ENCODE measurements at places on chromosomes 2 and 18. TPM values are rescaled to one million over a fixed set of nuclear protein-coding genes. Genes with fewer than 3 reads are reported as not detected.
A peak's percentile ranks its signal among the peaks of the same experiment; 100 is the strongest.

DNA sequence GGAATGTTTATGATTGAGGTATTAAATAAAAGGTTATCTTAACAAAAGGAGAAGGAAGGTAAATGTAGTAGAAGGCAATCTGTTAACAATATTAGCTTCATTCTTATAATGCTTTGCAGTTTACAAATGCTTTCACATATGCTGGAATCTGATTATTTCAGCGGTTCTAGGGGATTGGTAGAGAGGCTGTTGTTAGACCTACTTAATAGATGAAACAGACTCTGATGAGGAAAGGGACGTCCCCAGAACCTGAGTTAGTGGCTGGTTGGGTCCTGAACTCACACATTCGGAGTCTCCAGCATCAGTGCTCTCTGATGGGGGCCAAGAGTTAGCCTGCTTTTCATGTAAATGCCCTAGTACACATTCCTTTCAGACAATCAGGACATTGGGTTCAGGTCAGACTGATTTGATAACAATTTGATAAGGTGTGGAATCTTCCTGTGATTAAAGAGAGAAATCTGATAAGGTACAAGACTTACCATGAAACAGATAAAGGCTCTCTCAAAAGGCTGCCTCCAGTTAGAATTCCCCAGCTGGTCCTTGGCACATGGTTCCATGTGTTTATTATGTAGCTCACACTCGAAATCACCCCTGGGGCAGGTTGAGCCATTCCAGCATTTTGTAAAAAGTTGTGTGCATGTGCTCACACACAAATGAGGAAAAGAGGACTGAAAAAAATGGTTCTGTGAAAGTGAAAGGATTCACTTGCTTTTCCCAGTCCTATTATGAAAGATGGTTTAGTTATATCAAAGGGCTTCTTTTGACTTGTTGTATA, 103.1 kb downstream of the GPD2 start:
- no peaks in the 10 kb centered on the region for H3K36me3 ChIP-seq
- H3K27me3 ChIP-seq, result no peaks in the 10 kb centered on the region
- H3K4me1 ChIP-seq, result no peaks in the 10 kb centered on the region
- H3K27ac ChIP-seq, result no peak overlapping the region
- H3K4me3 ChIP-seq, result no peak overlapping the region
- DNase-seq, result no peak

COL6A3 gene
- polyA plus RNA-seq, result 0.01 TPM

NT5C1B gene
- not detected for polyA plus RNA-seq

GRCh38 chr2:241125626-241126025, 23.5 kb upstream of the MTERF4 start:
- H3K27me3 ChIP-seq, result no peaks in the 10 kb centered on the region
- no peaks in the 10 kb centered on the region for H3K4me1 ChIP-seq
- DNase-seq, result no peak
- no peak overlapping the region for H3K27ac ChIP-seq
- no peak overlapping the region for H3K4me3 ChIP-seq

GRCh38 chr2:128366713-128367511, 48.2 kb upstream of the HS6ST1 start:
- no peak overlapping the region for H3K27ac ChIP-seq
- peaks cover 12% of the 10 kb centered on the region for H3K4me1 ChIP-seq
- peaks cover 30% of the 10 kb centered on the region for H3K27me3 ChIP-seq
- H3K36me3 ChIP-seq, result no peaks in the 10 kb centered on the region
- no peak overlapping the region for H3K4me3 ChIP-seq
- DNase-seq, result no peak

DBI gene
- polyA plus RNA-seq, result 331 TPM

GRCh38 chr18:61833387-61833786, 59.4 kb downstream of the RNF152 start:
- H3K27me3 ChIP-seq, result no peaks in the 10 kb centered on the region
- no peak for DNase-seq
- no peak overlapping the region for H3K4me3 ChIP-seq

- no peak overlapping the region for H3K4me3 ChIP-seq
- H3K4me1 ChIP-seq, result no peaks in the 10 kb centered on the region
- DNase-seq, result no peak
- no peak overlapping the region for H3K27ac ChIP-seq
- no peaks in the 10 kb centered on the region for H3K36me3 ChIP-seq
Observed at GRCh38 chr18:43870626-43871025, 593.3 kb upstream of the SYT4 start.

GRCh38 chr2:47277187-47277586, 122.1 kb upstream of the STPG4 start:
- no peak overlapping the region for H3K27ac ChIP-seq
- no peaks in the 10 kb centered on the region for H3K36me3 ChIP-seq
- no peak overlapping the region for H3K4me3 ChIP-seq
- DNase-seq, result no peak

DNA sequence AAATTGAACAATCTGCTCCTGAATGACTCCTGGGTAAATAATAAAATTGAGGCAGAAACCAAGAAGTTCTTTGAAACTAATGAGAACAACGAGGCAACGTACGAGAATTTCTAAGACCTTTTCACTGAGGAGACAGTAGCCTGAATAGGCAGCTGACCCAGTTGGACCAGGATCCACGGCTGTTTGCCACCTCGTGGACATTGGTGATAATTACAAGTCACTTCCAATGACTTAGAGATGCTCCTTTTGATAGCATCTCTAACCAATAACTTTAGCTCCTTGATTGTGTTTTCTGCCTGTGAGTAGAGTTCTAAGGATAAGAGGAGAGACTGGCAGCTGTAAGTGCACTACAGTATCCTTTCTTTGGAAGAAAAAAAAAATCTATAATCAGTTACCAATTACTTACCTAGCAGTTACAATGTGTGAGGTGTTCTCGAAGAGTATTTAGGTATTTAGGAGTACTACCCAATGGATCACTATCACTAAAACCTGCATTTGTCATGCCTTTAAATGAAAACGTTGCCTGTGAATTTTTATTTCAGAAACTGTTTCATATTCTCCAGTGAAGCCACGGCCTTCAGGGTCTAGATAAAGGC, 31.3 kb upstream of the CNTNAP5 start:
- H3K4me1 ChIP-seq, result no peaks in the 10 kb centered on the region
- DNase-seq, result peak; percentile 20
- H3K27ac ChIP-seq, result no peak overlapping the region
- no peaks in the 10 kb centered on the region for H3K27me3 ChIP-seq
- H3K36me3 ChIP-seq, result no peaks in the 10 kb centered on the region

- peak within 1 kb of the TSS; percentile 66 for H3K4me3 ChIP-seq
- no peaks in the 10 kb centered on the region for H3K36me3 ChIP-seq
- H3K27ac ChIP-seq, result no peak within 1 kb of the TSS
Observed at GRCh38 chr2:127220102-127220767, at the start of gene CYP27C1. Gene CYP27C1 (minus strand): TSS chr2:127220299. CDS start chr2:127220270, 29 bp downstream.

CPS1 gene
- 17.6 TPM for polyA plus RNA-seq

DNA sequence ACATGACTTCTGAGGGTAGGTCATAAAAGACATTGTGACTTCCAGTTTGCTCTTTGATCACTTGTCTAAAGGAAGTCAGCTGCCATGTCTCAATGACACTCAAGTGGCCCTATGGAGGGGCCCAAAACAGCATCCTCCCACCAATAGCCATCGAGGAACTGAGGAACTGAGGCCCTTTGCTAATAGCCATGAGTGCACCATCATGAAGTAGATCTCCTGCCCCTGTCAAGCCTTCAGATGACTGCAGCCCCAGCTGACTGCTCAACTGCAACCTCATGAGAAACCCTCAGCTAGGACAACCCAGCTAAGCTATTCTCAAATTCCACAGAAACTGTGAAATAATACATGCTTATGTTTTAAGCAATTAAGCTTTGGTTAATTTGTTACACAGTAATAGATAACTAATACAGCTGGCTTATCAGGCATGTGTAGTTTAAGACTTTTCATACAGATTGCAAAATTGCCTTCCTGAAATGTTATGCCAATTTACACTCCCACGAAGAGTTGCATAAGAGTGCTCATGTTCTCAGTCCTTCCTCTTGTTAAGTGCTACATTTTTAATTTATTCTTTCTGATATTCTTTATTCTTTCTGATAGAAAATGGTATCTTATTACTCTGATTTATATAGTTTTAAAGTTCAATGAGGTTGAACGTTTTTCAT, 105.6 kb upstream of the NDUFV2 start:
- no peaks in the 10 kb centered on the region for H3K27me3 ChIP-seq
- no peak overlapping the region for H3K4me3 ChIP-seq
- no peaks in the 10 kb centered on the region for H3K4me1 ChIP-seq
- H3K36me3 ChIP-seq, result no peaks in the 10 kb centered on the region

ASB18 gene
- polyA plus RNA-seq, result not detected

GRCh38 chr2:210366675-210367080, 51.7 kb upstream of the MYL1 start:
- no peaks in the 10 kb centered on the region for H3K36me3 ChIP-seq
- H3K27ac ChIP-seq, result no peak overlapping the region
- H3K4me3 ChIP-seq, result no peak overlapping the region
- no peaks in the 10 kb centered on the region for H3K27me3 ChIP-seq

NTSR2 gene
- polyA plus RNA-seq, result not detected

- DNase-seq, result no peak
- H3K27me3 ChIP-seq, result peaks cover 19% of the 10 kb centered on the region
- no peaks in the 10 kb centered on the region for H3K36me3 ChIP-seq
Observed at GRCh38 chr2:20483194-20483895, 36.5 kb downstream of the RHOB start.

DCC gene
- not detected for polyA plus RNA-seq

- H3K4me3 ChIP-seq, result no peak overlapping the region
- no peak for DNase-seq
- H3K36me3 ChIP-seq, result no peaks in the 10 kb centered on the region
- no peaks in the 10 kb centered on the region for H3K4me1 ChIP-seq
- no peaks in the 10 kb centered on the region for H3K27me3 ChIP-seq
Observed at GRCh38 chr2:143815082-143815481, 685.9 kb downstream of the ARHGAP15 start.

KCNIP3 gene
- polyA plus RNA-seq, result not detected

GALNT13 gene
- polyA plus RNA-seq, result 1.3 TPM

DNA sequence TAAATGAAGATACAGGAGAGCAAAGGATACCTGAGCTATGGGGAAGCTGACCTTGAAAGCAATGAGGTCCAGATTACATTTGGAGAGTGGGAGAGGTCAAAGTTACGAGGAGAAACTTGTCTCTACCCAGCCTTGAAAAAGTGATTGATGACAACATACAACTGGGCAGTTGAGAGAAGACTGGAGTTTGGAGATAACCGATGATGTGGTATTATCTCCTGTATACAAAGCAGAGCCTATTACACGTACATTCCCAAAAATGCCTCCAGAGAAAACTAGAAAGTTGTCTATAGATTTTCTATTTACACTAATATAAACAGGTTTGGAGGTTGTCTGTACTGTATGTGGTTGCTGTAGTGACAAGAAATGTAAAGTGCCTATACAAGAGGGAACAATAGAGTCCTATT, 28.3 kb downstream of the ARL5A start:
- no peaks in the 10 kb centered on the region for H3K27me3 ChIP-seq
- no peaks in the 10 kb centered on the region for H3K4me1 ChIP-seq
- no peak overlapping the region for H3K27ac ChIP-seq
- peaks cover 8% of the 10 kb centered on the region for H3K36me3 ChIP-seq

AFF3 gene
- polyA plus RNA-seq, result not detected

C18orf63 gene
- polyA plus RNA-seq, result not detected

PAX8 gene
- polyA plus RNA-seq, result 8.1 TPM

GRCh38 chr2:119216994-119217393, 6.6 kb upstream of the STEAP3 start:
- peaks cover 39% of the 10 kb centered on the region for H3K4me1 ChIP-seq
- no peaks in the 10 kb centered on the region for H3K36me3 ChIP-seq
- no peak overlapping the region for H3K4me3 ChIP-seq
- no peaks in the 10 kb centered on the region for H3K27me3 ChIP-seq
- no peak overlapping the region for H3K27ac ChIP-seq

HOXD4 gene
- not detected for polyA plus RNA-seq

- no peaks in the 10 kb centered on the region for H3K27me3 ChIP-seq
- no peak overlapping the region for H3K4me3 ChIP-seq
- H3K4me1 ChIP-seq, result no peaks in the 10 kb centered on the region
- DNase-seq, result no peak
Observed at GRCh38 chr2:74301262-74301661, 42.0 kb downstream of the SLC4A5 start.

EPB41L3 gene
- not detected for polyA plus RNA-seq

- H3K27me3 ChIP-seq, result no peaks in the 10 kb centered on the region
- H3K4me3 ChIP-seq, result no peak overlapping the region
- DNase-seq, result no peak
- no peak overlapping the region for H3K27ac ChIP-seq
- H3K4me1 ChIP-seq, result peaks cover 12% of the 10 kb centered on the region
Observed at GRCh38 chr18:48805826-48806535, 144.8 kb downstream of the SMAD7 start.

All from HepG2 (cell line).